ENCODE measurements at places on chromosomes 16 and 17.

DNA sequence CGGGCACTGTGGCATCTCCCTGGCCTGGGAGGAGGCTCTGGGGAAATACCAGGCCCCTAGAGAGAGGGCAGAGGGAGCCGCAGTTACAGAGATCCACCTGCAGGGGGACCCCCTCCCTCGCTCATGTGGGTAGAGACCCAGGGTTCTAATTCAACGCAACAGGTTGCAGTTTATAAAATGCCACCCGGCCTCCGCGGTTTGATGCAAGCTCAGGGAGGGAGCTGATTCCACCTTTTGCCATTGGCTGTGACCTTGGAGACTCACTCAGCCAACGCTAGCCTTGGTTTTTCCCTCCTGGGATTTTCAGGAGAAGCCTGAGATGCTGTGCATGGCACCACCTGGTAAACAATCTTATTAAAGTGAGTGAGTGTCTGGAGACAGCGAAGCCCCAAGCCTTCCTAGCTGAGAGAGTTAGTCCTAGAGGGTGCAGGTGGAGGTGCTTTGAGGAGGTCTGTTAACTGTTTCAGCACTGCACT lies 12.1 kb downstream of the TTLL6 start:
- peak; percentile 33 for DNase-seq

DNA sequence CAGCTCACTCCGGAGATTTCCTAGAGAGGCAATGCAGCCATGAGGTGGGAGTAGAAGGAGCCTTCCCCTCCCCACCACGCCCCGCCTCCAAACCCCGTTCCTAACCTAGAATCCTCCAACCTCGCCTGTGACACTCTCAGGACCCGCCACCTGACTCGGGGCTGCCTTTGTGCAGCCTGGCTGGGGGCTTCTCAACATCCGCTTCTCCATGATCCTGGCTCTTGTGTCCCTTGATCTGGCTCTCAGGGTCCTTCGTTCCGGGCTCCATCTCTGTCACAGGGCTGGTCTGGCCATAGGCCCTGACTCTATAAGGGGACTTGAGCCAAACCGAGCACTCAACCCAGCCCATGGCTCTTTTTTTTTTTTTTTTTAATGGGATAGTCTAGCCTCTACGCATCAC lies 24.3 kb downstream of the CDRT15 start:
- no peak for DNase-seq

GRCh38 chr17:29572691-29573557 lies 4.4 kb downstream of the TP53I13 start:
- DNase-seq: peak; percentile 83

- no peak for DNase-seq
Measured at GRCh38 chr16:24745791-24746190, 16.3 kb downstream of the TNRC6A start.

- peak; percentile 39 for DNase-seq
Measured at GRCh38 chr16:4847774-4848587, 700 bp downstream of the UBN1 start.

- DNase-seq: peak; percentile 16
Measured at GRCh38 chr17:50355701-50356341, 9.9 kb downstream of the XYLT2 start.

DNA sequence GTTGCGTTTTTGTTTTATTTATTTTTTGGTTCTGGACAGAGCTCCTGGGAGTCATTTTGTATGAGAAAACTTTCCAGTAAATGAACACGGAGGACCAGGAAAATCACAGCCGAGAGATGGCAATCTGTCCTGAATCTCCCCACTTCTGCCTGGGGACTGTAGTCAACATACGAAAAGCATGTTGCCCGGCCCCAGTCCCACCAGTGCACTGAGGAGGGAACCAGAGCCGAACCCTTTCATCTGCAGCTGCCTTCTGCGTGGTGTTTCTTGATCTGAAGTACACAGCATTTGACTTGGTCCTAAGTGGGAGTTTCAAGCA lies 18.9 kb downstream of the SNX11 start:
- DNase-seq: no peak

DNA sequence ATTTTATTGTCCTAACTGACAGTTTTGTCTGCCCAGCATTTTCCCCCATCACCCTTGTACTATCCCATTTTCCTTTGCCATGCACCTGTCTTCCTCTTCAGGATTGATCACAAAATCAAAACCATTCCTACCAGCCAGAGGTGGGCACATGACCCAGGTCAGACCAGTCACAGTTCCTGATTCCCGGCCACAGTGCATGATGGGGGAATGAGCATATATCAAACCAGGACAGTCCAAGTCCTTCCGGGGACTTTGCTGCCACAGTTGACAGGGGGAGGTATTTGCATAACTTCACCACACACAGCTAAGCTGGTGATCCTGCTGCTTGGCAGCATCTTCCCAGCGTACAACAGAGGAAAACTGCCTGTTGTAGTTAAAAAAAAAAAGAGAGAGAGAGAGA lies 493.9 kb downstream of the WWOX start:
- no peak for DNase-seq

GRCh38 chr17:17204041-17204591 lies 2.0 kb downstream of the PLD6 start:
- DNase-seq: peak; percentile 50

DNA sequence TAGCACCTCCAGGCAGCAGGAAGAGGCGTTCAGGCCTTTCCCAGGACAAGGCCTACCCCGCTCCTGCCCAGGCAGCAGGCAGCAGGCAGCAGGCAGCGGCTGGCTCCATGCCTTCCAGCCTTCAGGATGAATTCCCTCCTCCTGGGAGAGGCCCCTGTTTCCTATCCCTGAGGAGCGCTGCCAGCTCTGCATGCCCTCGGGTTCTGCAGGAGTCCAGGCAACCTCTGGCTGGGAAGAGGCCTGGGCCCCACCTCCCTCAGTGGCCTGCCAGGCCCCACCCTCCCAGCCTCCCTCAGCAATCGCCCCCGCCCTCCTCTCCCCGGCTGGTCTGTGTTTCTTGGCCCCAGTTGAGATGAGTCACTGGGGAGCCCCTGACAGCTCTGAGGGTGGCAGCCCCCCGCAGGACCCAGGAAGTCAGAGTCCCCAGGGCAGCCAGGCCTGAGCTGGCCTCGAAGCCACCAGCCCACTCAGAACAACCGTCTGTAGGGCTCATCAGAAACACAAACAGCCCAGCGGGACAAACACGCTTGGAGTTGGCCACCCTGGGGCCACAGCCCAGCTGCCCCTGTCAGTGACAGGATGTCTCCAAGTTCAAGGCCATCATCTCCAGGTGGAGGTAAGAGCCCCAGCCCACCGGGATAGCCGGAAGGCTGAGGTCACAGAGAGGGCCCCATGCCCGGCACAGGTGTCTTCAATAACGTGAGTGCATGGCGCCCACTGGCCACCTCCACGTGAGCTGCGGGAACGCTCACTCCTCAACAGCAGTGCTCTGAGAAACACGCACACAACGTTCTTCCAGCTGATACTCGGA lies 39.5 kb upstream of the CIBAR2 start:
- DNase-seq: peak; percentile 85

- no peak for DNase-seq
Measured at GRCh38 chr17:21039839-21040575, 2.8 kb downstream of the USP22 start.

- no peak for DNase-seq
Measured at GRCh38 chr16:26777821-26778220, 288.9 kb upstream of the C16orf82 start.

- DNase-seq: no peak
Measured at GRCh38 chr16:62253966-62254365, 217.7 kb upstream of the CDH8 start.

DNA sequence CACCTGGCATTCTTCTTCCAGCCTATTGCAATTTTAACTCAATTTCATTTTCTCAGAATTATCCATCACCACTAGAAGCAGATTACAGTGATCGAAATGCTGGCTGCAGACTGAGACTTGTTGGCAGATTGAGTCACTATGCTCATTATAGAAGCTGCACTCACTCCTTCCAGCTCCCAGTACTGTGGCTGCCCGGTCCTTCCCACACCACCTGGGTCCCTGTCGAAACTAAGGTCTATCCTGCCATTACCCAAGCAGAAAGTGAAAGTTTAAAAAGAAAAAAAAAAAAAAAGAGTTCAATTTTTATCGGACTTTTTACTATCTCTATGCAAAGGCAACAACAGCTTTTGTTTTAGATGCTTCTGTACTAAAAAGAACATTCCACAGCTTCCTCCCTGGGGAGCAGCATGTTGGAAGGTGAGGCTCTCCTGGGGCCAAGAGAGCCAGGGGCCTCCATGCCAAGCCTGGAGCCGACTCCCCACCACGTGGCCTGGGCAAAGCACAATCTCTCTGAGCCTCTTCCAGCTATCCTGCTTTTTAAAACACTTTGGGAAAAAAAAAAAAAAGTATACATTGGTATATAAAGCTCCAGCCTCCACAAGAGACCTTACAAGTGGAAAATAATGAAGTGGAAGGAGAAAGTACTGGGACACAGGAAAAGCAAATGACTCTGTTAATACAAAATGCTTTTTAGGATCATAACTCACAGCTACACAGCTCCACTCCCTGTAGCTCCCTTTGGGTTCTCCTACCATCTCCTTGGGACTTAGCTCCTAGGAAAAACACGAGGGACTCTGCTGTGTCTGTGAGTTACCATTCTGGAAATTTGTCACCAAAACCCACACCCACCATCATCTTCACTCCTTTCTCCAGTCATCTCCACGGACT lies 77.8 kb downstream of the USP31 start:
- DNase-seq: no peak

DNA sequence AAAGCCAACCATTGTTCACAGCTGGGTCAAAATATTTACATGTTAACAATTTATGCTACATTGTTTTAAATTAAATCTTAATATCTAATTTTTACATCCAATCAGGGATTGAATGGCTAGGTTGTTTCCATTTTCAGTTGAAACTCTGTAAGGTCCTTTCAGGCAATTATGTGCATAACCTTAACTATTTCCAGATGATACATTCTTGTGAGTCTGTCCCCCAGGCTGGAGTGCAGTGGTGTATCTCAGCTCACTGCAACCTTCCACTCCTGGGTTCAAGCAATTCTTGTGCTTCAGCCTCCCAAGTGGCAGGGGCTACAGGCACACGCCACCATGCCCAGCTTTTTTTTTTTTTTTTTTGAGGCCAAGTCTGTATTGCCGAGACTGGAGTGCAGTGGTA lies 10.4 kb downstream of the CDC42EP4 start:
- no peak for DNase-seq

- DNase-seq: no peak
Measured at GRCh38 chr16:52597073-52597771, 50.3 kb upstream of the TOX3 start.

- DNase-seq: no peak
Measured at GRCh38 chr16:67112591-67113399, 3.1 kb downstream of the PHAF1 start.

GRCh38 chr16:89701425-89702406 lies at the start of gene SPATA2L:
SPATA2L (minus strand) TSS chr16:89701705; CDS start chr16:89701232, 473 bp downstream.
- peak; percentile 84 for DNase-seq

DNA sequence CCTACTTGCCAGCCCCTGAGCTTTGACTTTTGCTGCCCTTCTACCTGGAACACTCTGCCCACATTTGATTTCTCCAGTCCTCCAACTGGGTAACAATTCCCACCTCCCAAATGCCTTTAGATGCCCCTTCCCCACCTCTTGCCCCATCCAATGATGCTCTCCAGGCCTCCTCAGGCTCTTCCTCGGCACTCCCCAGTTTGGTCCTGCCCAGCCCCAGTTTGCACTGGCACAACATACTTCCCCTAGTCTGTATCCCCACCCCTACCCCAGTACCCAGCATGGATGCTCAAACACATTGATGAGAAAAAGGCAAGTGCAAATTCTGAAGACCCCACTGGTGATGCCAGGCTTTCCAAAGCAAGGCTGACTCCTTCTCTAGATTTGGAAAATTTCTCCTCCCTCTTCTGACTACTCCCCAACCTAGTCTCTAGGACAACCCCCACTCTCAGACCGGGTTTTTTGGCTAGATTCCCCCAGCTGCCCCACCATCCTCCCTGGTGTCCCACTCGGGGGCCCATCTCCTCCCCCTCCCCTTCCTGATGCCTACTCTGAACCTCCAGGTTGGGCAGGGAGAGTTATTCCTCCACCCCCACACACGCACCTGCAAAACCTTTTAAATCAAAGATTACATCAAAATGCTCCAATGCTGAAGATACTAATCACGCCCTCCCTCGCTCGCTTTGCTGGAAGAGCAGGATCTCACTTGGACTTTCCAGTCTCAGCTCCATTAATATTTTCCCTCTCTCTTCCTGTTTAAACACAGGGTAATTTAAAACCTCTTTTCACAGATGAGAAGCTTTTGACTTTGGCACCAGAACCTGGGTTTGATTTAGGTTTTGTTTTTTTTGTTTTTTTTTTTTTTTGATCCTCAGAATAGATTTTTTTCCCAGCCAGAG lies 94.9 kb downstream of the TMEM132E start:
- DNase-seq: no peak

DNA sequence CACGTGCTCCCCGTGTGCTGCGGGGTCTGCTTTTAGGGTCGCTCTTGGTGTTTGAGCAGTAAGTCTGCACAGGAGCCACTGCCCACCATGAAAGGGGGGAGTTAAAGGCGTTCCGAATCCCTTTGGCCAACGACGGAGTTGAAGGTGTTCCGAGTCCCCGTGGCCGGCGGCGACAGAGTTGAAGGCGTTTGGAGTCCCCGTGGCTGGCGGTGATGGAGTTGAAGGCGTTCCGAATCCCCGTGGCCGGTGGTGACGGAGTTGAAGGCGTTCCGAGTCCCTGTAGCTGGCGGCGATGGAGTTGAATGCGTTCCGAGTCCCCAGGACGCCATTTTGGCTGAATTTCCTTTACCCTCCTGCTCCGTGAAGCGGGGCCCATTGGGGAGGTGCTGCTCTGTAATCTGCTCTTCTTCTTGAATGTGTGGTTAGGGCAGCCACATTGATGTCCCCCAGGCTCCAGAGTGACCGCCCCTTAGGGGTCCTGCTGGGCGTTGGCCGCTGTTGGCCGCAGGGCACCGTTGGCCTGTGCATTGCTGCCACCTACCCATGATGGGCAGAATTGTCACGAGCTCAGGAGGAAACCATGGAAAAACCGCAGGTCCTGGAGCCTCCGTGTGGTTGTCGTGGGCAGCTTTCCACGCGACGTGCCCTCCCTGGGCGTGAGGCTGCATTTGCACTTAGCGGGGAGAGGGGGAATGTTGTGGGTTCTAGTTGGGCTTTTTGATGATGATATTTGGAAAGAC lies 73.7 kb upstream of the ZNF750 start:
- DNase-seq: no peak

DNA sequence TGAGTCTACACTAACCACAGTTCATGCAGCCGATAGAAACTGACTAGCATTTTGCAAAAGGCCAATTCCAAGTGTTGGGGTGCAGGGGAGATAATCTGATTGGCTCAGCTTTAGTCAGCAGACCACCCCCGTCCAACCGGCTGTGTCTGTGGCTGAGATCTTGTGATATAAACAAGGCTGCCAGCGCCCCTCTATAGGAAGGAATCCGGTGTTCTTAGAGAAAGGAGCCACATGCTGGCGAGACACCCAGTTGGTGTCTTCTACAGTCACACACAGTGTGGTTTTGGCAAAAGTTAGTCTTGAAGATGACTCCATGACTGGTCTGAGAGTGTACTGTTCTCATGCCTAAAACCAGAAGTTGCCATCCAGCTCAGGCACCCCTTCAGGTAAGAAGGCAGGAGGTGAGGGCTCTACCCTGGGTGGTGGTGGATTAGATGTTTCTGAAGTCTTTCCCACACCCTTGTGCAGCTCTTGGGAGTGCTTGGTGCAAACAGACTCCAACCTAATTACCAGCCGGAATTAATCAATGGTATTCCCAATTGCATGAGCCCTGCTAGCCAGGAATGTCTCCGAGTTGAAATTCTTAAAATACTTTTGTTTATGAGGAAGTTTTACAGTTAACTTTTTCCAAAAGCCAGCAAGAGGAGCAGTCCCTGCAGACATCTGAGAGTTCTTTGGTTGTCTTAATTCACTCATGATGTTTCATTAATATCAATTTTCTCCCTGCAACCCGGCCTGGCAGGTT lies 172.3 kb upstream of the IRX6 start:
- DNase-seq: no peak

GRCh38 chr17:57253362-57254065 lies 2.8 kb upstream of the MSI2 start:
- no peak for DNase-seq

Data from right hindlimb (tissue), 1 donor.